ENCODE measurements at places on chromosomes 6 and 20.

GRCh38 chr6:159443417-159443920, 249.6 kb downstream of the SOD2 start:
- DNase-seq = no peak

DNA sequence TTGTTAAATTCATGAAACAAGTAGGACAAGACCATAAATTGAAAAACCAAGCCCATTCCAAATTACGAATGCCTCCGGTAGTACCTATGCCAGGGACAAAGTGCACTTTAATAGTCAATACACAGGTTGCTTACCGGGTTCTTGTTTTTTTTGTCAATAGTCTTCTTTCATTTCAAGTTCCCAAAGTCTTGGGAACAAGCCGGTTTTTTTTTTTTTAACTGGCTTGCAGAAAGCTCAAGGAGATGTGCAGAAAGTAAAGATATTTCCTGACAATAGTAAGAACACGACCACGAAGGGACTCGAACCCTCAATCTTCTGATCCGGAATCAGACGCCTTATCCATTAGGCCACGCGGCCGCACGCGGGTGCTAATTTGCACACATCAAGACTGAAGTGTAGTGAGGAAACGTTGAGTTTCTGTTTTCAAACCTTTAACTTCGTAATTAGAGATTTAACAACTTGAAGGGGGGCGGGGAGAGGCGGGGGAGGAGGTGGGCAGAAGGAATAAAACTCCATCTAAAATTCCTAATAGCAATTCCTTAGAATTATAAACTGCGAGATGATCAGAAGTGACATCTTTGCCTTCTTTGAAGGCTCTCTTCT, 181.0 kb downstream of the TRIM27 start:
- no peak for DNase-seq

GRCh38 chr6:2667617-2668016, 83.1 kb downstream of the MYLK4 start:
- DNase-seq = no peak

DNA sequence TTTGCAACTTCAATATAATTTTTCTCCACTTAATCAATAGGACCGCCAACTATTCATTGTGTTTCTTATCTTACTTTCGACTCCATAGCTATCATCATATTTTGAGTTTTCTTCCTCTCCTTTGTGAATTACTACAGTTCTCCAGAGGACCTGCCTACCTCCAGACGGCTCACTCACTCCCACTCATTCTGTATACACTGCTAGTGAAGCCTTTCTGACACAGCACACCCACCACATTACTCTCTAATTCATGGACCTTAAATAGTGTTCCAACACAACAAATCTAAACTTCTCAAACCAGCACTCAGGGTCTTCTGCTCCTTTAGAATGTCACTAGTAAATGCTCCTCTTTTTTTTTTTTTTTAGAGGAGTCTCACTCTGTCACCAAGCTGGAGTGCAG, 23.8 kb downstream of the FKBP5 start:
- no peak for DNase-seq

GRCh38 chr20:33280775-33281174, 2.2 kb upstream of the BPIFB1 start:
- DNase-seq = no peak

GRCh38 chr6:32941214-32941768, 463 bp upstream of the HLA-DMB start:
- peak; percentile 26 for DNase-seq

GRCh38 chr20:41617059-41617901, 897 bp downstream of the CHD6 start:
- DNase-seq = peak; percentile 18

DNA sequence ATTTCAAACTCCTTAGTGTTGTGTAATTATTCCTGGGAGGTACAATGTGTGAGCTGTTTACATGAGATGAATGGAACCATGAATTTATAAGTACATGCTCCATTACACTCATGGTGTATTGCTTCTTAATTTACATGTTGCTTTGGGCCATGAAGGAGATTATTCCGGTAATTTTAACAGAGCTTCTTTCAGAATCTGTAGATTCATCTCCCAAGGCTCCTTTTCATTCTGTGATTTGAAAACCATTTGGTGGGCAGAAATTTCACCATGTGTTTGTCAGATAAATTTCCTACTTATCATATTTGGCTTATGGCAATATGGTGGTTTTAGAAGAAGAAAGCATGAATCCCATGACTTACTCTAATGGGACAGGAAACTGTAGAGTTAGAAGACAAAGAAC, 421.6 kb upstream of the EYS start:
- DNase-seq = no peak

GRCh38 chr20:41715526-41715925, 97.3 kb upstream of the CHD6 start:
- DNase-seq = no peak

DNA sequence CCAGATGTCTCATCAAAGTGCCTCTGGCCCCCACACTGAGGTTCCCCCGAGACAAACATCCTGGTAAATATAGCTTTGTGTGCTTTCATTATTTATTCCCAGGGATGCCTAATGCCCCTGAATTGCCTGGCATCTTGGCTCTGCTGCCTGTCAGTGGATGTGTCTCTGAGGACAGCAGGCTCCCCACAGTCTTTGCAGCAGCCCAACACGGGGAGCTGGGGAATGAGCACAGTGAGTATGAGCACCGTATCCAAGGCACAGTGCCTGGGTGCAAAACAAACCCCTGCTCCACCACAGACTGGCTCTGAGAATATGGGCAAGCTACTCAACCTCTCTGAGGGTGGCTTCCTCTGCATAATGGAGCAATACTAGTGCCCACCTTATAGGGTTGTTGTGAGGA, 165.9 kb downstream of the PTPRT start:
- no peak for DNase-seq

DNA sequence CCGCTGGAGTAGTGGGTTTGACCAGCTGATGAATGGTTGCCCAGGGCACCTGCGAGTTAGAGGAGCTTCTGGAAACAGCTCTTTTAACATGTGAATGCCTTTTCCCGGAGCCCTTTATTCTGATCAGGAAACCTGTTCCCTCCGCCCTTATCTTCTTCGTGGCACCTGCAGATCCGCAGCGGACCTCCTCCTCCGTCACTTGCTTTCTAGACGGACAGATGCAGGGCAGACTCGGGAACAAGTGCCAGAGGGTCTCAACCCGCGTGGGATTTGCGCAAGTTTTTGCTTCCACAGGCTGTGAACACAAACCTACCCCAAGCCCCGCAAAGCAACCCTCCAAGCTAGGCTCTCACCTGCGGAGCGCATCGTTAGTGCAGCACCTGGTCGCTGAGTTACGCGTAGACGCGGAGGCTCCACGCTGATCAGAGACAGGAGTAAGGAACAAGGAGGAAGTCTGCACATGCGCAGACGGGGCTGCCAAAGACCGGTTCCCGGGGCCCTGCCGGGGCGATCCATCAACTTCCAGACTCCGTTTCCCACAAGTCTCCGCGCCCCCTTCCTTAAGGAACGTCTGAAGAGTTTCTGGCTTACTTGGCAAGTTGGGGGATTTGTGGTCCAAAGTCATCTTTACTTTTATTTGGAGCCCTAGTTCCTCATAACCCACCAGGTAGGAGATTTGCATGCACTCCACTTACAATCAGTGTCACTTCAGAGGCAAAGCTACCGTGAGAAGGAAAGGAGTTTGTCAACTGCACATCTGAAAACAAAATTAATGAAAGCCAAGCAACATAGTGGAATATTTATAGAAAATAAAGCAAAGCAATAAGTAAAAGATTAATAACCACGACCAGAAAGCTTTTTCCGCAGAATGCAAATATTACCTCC, 52.7 kb upstream of the ELMO2 start:
- no peak for DNase-seq

DNA sequence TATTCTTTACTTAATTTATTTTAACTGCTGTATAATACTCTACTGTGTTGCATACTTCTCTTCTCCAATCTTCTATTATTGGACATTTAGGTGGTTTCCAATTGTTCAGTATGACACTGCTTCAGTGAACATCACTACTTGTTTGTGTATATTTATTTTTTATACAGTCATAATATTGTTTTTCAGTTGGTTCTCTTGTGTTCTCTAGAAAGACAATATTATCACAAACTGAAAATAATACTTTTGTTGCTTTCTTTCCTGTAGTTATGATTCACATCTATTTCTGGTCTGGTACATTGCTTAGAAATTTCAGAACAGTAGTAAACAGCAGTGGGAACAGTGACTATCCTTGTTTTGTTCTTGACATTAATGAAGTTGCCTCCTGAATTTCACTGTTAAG, 62.8 kb upstream of the GTSF1L start:
- DNase-seq = peak; percentile 7

DNA sequence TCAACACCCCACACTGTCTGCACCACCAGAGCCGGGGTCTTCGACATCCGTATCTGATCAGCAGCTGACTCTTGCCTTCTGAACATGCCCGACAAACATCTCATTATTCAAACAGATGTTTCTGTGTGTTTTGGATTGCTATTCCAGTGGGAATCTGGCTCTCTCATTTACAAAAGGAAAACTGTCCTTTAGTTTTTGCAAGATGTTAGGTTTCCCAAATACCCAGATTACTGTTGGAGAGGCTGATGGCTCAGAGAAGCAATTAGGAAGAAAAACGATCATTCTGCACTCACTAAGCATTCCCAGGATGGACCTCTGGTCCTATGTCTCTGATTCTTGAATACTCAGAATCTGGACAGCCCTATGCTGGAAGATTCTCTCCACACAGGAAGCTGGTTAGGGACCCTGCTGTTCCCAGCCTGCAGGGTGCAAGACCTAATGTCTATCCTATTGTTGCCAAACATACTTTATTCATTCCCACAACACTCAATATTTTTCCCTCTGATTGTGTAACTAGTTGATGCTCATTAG, 532.9 kb downstream of the CDH26 start:
- DNase-seq = no peak

DNA sequence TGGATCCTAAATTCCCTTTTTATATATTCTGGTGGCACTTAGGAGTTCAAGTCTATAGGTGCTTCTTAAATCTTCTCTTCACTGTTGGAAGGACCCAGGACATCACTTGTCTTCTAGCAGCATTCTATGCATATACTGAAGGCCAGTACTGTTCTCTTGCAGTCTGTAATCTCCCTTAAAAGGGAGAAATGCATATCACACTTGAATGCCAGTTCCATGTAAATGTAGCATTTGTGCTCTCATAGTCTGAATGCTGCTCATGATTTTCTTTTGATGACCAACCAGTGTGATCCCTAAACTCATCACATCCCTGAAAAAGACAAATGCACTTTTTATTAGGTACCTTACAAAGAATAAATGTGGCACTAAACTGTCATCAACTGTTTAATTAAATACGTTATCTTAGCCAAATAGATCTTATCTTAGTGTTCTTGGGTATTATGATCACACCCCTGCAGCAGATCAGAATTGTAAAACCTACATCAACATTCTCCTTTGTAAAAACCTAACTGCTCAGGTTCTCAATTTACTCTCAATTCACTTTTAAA, 176.1 kb downstream of the EPHA7 start:
- DNase-seq = no peak

DNA sequence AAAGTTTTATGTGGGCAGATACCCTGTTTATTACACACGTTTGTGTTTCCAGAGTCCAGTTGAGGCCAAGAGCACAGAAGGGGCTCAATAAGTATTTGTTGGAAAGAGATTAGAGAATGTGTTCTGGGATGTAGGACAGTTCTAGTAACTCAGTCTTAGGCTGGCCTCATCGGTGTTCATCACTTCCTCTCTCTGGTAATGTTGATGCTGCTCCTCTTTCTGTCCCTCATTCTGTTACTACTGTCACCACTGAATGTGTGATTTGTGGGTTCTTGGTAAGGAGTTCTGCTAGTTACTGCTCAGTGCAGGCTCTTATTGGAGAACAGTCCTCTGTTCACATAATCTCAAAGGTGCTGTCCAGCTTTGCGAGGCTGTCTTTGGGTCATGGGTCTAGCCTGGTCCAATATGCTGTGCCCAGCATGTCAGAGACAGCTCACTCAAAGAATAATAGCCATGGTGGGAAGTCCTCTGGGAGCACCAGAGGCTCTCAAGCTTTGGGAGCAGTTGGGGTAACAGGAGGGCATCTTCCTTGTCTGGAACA, 1.3 kb downstream of the RFPL4B start:
- no peak for DNase-seq

GRCh38 chr6:168516944-168517741, 76.2 kb downstream of the SMOC2 start:
- no peak for DNase-seq

DNA sequence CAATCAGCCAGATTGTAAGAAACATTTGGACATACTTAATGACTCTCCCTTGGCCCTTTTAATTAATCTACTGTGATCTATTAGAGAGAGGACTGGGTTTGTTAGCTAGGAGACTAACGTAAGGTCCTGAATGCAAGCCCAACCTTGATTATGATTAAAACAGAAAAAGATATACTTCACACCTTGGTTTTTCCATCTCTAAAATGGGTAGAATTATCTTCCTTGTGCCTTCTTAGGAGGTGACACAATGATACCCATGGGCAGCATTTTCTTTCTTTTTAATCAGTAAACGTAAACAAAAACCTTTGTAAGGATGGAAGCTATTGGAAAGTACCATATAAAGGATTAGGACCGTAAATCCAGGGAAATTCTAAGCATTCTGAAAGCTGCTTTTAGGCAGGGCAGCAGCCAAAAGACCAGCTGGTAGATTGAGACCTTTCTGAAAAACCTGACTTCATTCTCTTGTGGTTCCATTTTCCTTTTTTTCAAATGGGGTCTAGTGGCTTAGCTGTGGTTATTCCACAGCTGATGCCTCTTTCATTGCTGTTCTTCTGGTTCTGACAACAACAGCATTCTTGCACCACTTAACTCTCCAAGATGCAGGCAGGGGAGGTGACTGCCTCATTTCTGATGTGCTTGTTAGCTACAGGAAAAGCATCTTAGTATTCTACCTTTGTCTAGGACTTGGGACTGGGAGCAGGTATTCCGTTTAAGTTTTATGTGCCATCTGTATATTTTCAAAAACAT, 27.4 kb downstream of the RREB1 start:
- peak; percentile 60 for DNase-seq

DNA sequence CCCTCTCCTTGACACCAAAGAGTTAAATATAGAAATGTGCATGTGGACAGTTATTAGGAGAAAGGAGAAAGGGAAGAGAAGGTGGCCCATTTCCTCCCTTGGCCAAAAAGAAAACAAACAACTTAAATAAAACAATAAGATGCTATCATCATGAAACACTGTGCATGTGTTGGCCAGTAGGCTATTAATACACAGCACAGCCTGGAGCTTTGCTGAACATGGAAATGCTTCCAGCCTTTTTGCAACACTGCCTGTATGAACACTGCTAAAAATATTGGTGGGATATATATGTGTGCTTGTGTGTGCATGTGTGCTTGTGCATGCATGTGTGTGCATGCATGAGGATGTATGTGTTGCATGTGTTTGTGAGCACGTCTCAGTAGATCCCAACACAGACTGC, 100.4 kb downstream of the LY86 start:
- no peak for DNase-seq

- DNase-seq = peak; percentile 56
Measured at GRCh38 chr20:40160097-40160550, 528.9 kb downstream of the MAFB start.
